ENCODE measurements at places on chromosomes 13 and 19.

DNA sequence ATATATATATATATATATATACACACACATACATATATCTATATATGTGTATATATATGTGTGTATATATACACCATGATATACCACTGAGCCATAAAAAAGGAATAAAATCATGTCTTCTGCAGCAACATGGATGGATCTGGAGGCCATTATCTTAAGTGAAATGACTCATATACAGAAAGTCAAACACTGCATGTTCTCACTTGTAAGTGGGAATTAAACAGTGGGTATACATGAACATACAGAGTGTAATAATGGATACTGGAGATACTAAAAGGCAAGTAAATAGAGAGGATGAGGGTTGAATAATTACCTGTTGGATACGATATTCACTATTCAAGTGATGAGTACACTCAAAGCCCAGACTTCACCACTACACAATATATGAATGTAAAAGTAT is 332.6 kb downstream of the SLITRK1 start:
- no peak for DNase-seq

- no peak for DNase-seq
These were observed 62.2 kb downstream of the ERCC5 start for GRCh38 chr13:102907886-102908515.

DNA sequence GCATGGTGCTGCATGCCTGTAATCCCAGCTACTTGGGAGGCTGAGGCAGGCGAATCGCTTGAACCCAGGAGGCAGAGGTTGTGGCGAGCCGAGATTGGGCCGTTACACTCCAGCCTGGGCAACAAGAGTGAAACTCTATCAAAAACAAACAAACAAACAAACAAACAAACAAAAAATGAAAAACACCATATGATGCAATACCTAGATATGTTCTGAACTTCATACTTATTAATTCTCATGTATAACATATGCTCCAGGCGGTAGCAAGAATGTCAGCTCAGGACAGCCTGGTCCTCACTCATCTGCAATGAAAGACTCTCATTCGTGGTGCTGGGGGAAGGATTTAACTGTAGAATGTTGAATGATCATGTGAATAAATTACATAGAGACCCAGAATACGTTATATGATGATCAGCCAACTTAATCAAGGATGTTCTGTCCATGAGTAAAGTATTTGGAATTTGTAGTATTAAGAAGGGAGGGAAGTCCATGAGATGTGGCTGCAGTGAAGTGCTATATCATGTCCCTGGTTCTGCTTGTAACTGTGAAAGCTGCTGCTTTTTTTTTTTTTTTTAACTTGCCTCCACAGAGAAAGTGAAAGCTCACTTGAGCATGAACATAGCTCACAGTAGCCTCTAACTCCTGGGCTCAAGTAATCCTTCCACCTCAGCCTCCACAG is 206.8 kb downstream of the UQCRFS1 start:
- no peak for DNase-seq

- DNase-seq: no peak
These were observed 6.2 kb downstream of the ERVK3-1 start for GRCh38 chr19:58311345-58311865.

GRCh38 chr19:48454150-48454730 is 1.1 kb upstream of the KCNJ14 start:
- DNase-seq: peak; percentile 19

DNA sequence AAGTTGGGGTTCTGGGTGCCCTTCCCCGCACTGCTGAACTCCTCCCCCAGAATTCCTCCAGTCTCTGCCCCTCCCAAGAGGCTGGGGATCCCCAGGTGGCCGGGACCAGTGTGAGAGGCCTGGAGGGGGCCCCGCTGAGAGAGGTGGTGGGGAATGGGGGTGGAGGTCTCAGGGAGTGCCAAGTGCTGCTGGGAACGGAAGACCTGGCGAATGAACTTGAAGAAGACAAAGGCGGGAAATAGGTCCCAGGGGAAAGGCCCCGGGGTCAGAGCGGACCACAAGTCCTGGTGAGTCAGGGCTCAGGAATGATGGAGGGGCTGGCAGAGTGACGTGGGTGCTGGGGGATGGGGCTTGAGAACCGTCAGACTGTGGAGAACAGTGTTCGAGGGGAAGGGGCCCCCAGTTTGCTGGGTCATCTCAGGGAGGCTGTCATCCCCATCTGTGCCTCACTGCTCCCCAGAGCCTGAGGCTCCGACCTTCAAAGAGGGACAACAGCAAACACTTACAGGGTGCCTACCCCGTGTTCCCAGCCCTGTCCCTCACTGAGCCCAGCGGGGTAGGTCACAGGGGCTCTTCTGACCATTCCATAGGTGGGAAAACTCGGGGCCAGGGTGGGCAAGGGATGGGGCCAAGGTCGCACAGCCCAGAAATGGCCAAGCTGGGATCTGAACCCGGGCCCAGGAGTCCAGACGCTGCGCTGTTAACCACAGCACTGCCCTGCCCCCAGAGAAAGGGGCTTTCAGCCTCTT is 16.0 kb upstream of the SEMA6B start:
- no peak for DNase-seq

DNA sequence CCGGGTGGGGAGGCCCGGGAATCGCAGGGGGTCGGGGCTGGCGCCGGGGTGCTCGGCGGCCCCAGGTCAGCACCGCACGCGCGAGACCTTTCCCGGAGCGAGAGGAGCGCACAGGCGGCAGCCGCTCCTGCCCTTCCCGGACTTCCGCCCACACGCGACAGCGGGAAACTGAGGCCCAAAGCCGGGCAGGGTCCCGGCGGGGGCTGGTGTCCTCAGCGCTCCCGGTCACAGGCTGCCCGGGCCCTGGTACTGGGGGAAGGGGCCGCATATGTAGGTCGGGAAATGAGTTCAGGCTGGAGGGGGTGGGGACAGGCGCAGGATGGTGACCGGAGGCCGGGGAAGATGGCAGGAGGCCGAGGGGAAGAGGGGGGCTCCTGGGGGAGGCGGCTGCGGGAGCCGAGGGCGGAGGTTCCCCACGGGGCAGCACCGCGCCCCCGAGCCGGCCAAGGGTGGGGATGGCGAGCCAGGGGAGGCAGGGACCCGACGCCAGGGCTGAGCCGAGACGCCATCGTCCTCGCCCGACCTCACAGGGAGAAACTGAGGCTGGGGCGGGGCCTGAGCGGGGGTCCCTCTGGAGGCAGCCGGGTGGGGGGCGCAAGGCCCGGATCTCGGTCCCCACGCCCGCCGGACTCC is 662 bp downstream of the CBARP start:
- DNase-seq: peak; percentile 22

DNA sequence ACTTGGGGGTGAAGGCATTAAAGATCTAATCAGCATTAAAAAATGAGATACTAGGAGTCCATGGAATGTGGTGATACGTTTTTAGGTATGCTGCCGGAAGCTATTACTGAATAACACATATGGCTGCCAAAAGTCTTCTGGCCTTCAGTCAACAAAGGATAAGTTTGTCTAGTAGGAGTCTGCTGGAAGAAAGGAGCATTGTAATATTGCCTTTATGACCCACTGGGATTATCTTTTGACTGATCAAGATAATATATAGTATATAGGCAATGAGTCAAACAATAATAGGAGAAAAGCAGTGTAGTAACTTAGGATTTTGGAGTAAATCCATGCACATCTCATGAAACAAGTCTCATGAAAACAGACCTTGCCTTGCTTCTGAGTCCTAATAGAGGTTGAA is 295.4 kb downstream of the SLITRK6 start:
- no peak for DNase-seq
